Stimulated activated CD4-positive, alpha-beta T cell treated with anti-CD3 and anti-CD28 coated beads, Interleukin-15, amount 100 ng/mL, for 1 hour (primary cell): ENCODE measurements at places on chromosomes 1 and 21.

GRCh38 chr1:68401506-68401905, 48.2 kb downstream of the RPE65 start:
- DNase-seq = no peak

DNA sequence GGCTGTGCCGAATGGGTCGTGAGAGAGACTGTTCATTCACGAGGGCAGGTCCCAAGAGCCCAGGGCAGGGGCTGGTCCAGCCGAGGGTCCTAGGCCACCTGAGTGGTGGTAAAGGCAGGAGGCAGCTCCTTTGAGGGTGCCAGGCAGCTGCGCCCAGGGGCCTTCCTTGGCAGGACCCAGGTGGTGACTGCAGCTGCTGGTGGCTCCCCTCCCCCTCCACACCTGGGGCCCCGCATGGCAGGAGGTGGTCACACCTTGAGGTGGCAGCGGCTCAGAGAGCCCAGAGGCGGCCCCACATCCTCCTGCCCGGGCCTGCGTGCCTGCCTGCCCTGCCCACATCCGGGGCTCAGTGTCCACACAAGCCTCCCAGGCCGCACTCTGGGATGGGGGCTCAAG, 9.8 kb upstream of the PLCH2 start:
- DNase-seq = no peak

GRCh38 chr1:202063093-202063492, 52.7 kb downstream of the ELF3 start:
- DNase-seq = no peak

- DNase-seq = no peak
These were observed 229.0 kb downstream of the FMN2 start for GRCh38 chr1:240320659-240321058.
